ENCODE measurements at places on chromosomes 6 and 20.

DNA sequence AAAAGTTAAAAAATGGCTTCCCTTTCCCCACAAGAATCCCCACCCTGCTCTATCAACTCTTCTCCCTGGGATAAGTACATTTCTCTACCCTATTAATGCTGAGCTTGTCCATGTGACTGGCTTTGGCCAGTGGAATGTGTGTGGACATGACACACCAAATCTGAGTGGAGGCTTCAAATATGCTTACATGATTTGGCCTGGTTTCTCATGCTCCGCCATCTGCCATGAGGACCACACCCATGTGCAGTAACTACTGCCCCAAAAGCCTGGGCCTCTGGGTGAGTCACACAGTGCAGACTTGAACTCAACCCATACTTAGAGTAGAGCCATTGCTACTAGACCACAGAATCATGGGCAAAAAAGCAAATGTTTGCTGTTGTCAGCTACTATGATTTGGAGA, 65.4 kb downstream of the PRND start:
- peak; percentile 69 for DNase-seq

DNA sequence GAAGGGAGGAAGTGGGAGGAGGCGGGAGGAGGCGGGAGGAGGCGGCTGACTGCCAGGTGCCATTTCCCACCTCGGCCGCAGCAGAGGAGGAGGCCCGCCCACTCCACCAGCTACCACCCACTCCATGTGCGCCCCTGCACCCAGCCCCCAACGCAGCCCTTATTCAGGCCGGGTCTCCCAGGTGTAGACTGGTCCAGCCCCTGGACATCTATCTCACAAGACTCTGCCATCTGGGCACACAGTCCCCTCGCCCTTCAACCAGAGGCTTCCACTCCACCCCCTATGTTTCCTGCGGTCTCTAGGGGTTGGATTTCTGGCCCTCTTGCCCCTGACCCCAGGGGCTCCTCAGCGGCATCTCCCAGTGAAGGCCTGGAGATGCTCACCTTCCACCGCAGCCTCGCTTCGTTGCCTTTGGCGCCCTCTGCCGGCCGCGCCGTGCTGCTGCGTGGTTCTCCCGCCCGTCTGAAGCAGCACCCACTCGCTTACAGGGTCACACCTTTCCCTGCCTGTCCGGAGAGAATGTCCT, 32.6 kb upstream of the FAM83D start:
- peak; percentile 77 for DNase-seq

DNA sequence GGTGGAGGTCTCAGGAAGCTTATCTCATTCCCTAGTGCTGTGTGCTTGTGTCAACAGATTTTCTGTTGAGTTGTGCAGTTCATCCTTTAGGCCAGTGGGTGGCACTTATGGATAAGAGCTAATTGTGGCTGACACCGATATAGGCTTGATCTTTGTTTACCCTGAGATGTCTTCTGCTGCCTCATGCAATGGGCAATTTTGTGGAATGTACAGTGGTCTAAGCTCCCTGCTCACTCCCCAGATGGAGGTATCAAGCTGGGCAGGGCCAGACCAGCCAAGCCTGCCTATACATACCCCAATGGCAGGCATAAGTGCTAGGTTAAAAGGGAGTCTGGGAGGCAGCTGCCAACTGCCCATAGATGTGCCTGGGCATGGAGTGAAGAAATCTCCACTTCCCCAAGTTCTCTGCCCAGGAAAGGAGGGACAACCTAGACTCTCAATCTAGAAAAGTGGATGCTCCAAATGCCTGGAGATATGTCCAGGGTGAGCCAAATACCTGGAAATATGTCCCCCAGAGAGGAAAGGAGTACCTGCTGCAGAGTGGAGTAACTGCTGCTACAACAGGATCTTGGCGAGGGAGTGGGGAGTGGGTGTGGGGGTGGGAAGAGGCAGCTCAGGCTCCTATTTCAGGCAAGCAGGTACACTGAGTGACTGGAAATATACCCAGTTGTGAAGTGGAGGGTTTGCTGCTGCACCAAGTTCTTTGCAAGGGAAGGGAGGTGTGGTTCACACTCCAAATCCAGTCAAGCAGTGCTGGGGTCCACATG, 53.2 kb upstream of the ARG1 start:
- peak; percentile 54 for DNase-seq

DNA sequence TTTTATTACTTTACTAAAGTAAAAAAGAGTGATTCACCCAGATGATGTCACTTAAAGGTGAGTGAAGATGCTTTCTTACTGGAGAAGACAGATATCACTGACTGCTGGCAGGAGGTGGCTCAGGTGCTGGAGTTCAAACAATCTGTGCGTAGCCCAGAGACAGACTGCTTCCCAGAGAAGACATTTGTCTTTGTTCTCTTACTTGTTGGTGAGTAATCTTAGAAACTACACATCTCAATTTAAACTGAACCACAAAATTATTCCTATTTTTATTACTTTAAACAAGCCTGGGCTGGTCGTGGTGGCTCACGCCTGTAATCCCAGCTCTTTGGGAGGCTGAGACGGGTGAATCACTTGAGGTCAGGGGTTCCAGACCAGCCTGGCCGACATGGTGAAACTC, 92.2 kb downstream of the CEP162 start:
- no peak for DNase-seq

- DNase-seq: no peak
These were observed 6.6 kb downstream of the ZNF335 start for GRCh38 chr20:45965169-45966002.

- DNase-seq: no peak
These were observed 48.0 kb downstream of the ADTRP start for GRCh38 chr6:11730641-11731040.

- DNase-seq: no peak
These were observed 1286.2 kb upstream of the EYS start for GRCh38 chr6:66993272-66993671.

- DNase-seq: no peak
These were observed 13.5 kb downstream of the NCOA7 start for GRCh38 chr6:125804264-125804663.

DNA sequence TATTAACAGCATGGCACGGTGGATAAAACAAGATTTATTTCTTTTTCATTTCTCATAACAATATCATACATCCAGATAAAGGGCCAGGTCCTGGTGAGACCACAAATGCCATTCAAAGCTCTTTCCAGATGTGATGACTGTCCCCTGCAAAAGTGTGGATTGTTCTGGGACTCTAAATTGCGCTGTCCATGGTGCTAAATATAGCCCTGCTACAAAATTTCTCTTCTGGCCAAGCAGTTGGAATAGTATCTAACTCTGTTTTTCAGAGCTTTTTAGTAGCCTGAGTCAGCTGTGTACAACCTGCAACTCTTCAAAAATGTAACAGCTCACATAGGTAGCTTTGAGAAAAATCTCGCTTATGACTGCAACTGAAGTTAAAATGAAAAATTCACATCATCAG, 115.8 kb downstream of the MANEA start:
- no peak for DNase-seq

- DNase-seq: no peak
These were observed 13.0 kb downstream of the PI3 start for GRCh38 chr20:45187693-45188092.

DNA sequence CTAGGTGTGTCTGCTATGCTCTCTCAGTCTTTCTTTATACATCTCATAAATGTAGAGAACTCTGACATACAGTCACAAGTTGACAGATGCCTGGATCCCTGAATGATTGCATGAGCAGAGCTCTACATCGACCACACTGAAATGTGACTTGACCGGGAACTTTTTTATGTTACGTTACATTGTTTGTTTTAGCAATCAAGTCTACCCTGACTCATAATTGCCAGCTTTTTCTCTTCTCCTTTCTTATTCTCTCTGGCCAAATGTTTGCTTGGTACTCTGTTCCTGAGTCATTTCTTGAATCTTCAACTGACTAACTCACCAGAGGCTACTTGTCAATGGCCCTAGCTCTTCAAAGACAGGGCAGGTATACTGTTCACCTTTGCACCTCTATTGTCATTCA, 213.6 kb upstream of the DTNBP1 start:
- DNase-seq: peak; percentile 30

- DNase-seq: peak; percentile 86
These were observed 42.1 kb upstream of the CDH22 start for GRCh38 chr20:46350201-46350985.

GRCh38 chr6:37289931-37290330, 32.0 kb upstream of the TMEM217 start:
- no peak for DNase-seq

DNA sequence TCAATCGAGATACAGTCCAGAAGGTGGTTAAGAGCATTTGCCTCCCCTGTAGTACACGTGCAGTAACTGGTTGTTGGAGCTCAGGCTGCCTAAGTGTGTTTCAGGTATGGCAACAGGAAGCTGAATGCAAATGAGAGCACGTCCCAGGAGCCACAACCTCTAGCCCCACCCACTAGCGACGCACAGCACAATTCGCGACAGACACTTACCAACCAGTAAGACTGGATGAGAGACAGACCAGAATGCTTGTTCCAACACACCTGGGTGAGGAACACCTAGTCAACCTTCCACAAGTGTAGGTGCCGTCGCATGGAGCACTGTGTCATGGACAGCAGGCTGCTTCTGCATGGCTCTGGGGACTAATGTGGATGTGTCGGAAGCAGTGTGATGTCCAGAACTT, 7.2 kb upstream of the SERPINB1 start:
- DNase-seq: no peak

DNA sequence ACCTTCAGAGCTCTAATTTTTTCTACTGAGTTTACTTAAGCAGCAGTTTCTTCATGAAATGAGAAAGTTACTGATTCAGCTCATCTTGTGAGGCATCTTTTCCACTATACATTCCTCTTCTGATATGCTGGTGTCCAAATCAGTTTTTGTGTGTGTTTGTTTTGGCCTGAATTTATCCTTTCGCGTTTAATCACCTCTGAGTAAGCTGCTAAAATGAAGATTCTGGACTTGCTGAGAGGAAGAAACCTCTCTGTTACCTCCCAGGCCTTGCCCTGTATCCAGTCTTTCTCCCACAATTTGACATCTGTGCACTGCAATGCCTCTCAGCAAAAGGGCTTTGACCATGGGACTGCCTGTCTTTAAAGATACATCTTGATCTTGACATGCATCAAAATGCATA, 536.2 kb upstream of the NRSN1 start:
- no peak for DNase-seq

- no peak for DNase-seq
These were observed 35.6 kb upstream of the MICB start for GRCh38 chr6:31462026-31462963.

DNA sequence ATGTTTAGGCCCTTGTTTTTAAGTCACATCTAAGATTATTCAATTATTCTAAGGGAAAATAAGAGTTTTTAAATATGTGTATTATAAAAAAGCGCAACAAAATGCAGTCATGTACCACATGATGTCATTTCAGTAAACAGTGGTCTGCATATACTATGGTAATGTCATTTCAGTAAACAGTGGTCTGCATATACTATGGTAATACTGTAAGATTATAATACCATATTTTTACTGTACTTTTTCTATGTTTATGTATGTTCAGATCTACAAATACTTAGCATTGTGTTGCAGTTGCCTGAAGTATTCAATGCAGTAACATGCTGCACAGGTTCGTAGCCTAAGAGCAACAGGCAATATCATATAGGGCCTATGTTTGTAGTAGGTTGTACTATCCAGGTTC, 21.4 kb downstream of the MEI4 start:
- DNase-seq: no peak

- no peak for DNase-seq
These were observed 187.3 kb upstream of the JAG1 start for GRCh38 chr20:10861090-10861489.

GRCh38 chr6:164286011-164286410, 871.5 kb downstream of the QKI start:
- DNase-seq: no peak

GRCh38 chr6:20271818-20272217, 59.5 kb upstream of the MBOAT1 start:
- DNase-seq: no peak

GRCh38 chr6:39803872-39804271, 11.7 kb downstream of the DAAM2 start:
- DNase-seq: no peak

- no peak for DNase-seq
These were observed 457.7 kb downstream of the CDKAL1 start for GRCh38 chr6:20991910-20992309.

- DNase-seq: no peak
These were observed 28.0 kb downstream of the KIF6 start for GRCh38 chr6:39696986-39697788.

GRCh38 chr6:45687570-45687969, 309.8 kb upstream of the SUPT3H start:
- DNase-seq: no peak

- no peak for DNase-seq
These were observed 13.0 kb downstream of the GFOD1 start for GRCh38 chr6:13474360-13474759.

DNA sequence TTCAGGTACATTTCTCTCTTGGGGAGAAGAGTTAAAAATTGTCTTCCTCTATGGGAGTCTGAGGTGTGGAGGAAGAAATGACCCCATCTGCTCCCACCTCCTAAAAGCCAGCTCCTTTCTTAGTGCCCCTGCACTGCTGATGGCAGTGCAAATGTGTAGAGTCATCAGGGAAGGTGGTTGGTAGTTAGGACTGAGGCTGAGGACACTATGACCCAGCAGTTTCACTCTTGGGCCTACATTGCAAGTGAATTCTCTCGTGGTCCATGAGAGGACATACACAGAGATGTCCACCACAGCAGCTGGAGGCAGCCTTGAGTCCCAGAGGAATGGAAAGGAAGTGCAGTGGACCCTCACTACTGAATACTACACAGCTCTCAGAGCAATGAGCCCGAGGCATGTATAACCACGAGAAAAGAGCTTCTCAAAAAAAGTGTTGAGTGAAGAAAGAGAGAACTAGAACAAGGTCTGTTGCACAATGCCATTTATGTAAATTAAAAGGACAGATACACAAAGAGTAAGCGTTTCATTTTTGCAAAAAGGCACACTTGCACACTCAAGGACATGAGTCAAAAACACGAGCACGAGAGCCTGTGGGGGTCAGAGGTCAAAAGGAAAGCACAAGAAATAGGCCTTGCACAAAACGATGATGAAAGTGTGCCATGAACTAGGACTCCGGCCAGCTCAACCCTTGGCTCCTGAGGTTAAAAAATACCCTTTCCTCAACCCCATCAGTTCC, 308.2 kb upstream of the PRND start:
- no peak for DNase-seq

DNA sequence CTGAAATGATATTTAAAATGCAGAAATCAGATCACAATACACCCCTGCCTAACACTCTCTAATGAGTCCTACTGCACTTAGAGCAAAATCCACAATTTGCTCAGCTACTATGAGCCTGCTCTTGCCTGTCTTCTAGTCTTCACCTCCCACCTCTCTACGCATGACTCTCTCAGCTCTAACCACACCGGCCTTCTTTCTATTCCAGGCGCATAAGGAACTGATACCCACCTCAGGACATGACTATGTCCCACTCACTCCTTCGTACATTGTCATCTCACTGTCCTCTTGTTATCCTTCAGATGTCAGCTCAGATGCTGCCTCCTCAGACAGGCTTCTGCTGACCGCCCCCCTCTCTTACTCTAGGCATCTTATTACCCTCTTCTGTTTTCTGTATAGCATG, 201.0 kb upstream of the FLRT3 start:
- DNase-seq: no peak

GRCh38 chr20:51378171-51378928, 164.2 kb downstream of the NFATC2 start:
- DNase-seq: no peak

- DNase-seq: no peak
These were observed 3.2 kb downstream of the MDFI start for GRCh38 chr6:41641352-41641925.
